ENCODE measurements at places on chromosomes 3 and 15. TPM values are rescaled to one million over a fixed set of nuclear protein-coding genes. Genes with fewer than 3 reads are reported as not detected.

GOLGA6L4 gene
- 5.2 TPM for total RNA-seq

PLA2G4D gene
- not detected for total RNA-seq

RASL12 gene
- total RNA-seq = 75.7 TPM

SERPINI2 gene
- 4.9 TPM for total RNA-seq

CHL1 gene
- 11.3 TPM for total RNA-seq

GANC gene
- 105 TPM for total RNA-seq

CACNA1D gene
- total RNA-seq = 96.8 TPM

VEPH1 gene
- 237 TPM for total RNA-seq

REC114 gene
- total RNA-seq = not detected

DUOX2 gene
- 2.0 TPM for total RNA-seq

DNA sequence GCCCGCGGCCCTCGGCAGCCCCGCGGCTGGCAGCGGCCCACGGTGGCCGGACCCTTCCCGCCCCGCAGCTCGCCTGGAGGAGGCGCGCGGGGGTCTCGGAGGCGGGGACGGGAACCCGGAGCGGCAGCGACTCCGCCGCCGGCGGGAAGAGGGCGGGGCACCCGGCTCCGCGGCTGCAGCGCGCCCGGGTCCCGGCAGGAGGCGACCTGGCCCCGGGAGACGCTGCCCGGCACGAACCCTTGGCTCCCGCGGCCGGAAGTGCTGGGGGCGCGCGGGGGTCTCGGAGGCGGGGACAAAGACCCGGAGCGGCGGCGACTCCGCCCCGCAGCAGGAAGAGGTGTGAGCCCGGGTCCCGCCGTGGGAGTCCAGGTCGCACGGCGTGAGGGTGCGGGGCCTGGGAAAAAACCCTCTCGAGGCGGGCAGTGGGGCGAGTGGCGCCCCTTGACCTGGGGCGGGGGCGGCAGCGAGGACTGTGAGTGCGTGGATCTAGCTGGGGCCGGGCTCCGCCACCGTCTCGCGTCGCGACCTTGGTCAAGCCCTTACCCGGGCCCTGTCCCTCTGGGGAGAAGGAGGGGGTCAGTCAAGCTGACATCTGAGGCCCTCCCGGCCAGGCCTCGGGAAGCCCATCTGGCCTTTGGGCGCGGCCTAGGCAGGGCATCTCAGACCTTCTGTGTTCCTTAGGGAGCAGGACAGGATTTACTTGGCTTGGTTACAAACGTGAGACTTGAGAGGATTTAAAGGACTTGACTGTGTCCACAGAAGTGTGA lies at the start of gene CIB2:
Gene CIB2 (minus strand): TSS at position 151 of the 767 bp plus-strand sequence. CDS start 230 bp downstream, outside the sequence.
- peak; percentile 93 for DNase-seq

GRCh38 chr15:90232196-90232595 lies 1.5 kb downstream of the CIB1 start:
- DNase-seq = no peak

GRCh38 chr3:146339349-146339748 lies 88.4 kb upstream of the PLSCR4 start:
- peak; percentile 47 for DNase-seq

- no peak for DNase-seq
Observed at GRCh38 chr3:43692085-43692855, 1.5 kb downstream of the ABHD5 start.

- DNase-seq = no peak
Observed at GRCh38 chr3:127218454-127218922, 25.6 kb downstream of the PRR23E start.

DNA sequence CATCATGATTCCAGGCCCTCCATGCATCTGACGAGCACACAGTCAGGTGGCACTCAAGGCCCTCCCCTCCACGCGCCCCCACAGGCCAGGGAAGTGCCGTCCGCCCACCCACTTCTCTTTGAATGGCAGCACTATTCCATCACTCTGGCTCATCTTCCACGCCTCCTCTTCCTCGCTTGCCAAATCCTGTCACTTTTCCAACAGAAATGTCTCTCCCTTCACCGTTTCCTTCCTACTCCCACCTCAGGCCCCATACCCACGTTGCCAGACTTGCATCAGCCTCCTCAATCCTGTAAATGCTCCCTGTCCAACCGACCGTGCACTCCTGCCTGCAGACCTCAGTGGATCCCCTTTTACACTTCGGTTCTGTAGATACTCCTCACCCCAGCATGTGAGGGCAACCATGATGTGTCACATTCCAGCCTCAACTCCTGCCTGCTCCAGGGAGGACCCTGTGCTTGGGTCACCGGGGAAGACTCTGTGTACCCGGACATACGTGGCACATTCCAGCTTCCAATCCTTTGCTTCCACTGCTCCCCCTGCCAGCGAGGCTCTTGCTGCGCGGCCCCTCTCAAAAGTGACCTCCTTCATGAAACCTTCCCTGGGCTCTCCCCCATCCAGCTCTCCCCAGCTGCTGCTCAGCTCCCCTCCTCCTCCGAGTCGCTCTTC lies 29.6 kb downstream of the ADCY5 start:
- DNase-seq = no peak

- DNase-seq = no peak
Observed at GRCh38 chr3:30858894-30859389, 35.5 kb downstream of the GADL1 start.

DNA sequence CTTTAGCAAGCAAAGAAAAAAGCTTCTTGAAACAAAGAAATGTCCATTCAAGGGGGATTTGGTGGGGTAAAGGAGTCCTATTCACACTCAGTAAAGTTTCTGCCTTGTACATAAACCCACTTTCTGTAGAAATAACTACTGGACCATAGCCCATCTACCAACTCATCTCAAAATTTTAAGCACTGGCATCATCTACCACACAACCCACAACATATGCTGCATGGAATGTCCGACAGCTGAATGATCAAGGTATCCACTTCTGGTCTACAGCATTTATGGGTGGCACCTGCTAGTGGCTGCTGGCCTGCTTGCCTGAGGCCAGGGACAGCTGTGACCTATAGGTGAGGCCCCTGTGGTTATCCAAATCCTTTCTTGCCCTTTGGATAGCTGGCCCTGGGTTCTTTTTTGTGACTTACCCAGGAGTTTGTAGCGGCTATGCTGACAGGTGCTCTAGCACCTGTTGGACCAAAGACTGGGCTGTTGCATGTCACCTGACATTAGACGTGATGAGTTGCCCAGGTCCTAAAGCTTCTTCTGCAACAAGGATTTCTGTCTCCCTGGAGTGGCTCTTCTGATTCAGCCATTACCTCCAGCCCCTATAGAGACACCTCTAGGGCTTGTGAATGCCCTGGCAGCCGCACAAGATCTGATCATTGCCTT lies 19.2 kb upstream of the MEF2A start:
- DNase-seq = no peak

DNA sequence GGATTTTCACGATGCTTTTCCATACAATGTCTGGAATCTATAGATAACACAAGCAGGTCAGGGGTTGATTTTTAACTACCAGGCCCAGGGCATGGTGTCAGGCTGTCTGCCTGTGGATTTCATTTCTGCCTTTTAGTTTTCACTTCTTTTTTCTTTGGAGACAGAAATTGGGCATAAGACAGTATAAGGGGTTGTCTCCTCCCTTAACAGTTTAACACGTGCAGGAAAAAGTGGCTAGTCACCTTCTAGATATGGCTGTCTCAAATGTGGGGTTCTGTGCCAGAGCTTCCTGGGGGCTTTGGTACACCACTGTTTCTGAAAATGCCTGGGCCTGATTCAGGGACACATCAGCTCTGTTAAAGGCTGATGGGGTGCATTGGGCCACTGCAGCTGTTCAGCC lies 7.4 kb upstream of the ZNF589 start:
- no peak for DNase-seq

- no peak for DNase-seq
Observed at GRCh38 chr3:18446149-18446825, 21.1 kb upstream of the SATB1 start.

- DNase-seq = no peak
Observed at GRCh38 chr3:180828723-180829408, 83.6 kb upstream of the FXR1 start.

DNA sequence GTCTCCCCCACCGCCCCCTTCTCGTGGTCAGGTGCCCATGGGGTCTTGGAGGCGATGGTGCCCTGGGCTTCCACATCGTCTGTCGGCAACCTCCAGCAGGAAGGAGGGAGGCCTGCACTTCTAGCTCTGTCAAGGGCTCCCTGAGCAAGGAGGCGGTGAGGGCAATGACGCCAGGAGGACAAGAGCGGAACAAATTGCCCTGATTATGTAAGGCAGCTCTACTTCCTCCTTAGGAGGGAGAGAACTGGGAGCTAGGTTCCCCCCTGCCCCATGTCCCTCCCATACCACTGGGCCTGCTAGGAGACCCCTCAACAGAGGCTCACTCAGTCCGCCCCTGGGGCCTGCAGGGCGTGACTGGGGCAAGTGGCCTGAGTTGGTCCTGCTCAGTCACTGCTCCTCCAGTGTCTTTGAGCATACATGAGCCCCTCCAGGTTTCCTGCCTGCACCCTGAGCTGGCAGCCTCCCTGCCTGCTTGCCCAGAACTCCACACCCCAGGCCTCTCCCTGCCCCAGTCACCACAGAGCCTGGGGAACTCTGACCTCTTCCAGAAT lies 56.1 kb downstream of the CACNA2D2 start:
- DNase-seq = no peak

DNA sequence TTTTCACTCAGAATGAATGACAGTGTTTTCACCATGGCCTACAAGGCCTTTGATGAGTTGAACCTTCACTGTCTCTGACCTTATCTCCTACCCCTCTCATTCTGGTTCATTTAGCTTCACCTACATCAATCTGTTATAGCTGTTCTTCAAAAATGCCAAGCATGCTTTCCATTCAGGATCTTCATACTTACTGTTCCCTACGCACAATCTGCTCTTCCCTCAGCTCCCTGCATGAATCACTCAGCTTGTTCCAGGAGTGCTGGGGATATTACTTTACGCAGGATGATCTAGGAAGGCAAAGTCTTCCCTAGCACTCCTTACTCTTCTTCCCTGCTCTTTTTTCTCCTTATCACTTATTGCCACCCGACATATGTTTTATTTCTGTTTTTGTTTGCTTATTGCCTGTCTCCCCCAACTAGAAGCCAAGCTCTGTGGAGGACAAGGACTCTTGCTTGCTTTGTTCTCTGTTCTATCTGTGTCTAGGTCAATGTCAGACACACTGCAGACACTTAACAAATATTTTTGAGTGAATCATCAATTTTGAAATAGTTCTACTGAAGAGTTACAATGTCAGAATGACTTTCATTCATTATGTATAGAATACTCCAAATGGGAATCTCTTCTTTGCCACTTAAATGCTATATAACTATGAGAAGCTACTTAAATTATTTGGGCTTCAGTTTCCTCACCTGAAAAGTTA lies 238.3 kb upstream of the FEZF2 start:
- no peak for DNase-seq

DNA sequence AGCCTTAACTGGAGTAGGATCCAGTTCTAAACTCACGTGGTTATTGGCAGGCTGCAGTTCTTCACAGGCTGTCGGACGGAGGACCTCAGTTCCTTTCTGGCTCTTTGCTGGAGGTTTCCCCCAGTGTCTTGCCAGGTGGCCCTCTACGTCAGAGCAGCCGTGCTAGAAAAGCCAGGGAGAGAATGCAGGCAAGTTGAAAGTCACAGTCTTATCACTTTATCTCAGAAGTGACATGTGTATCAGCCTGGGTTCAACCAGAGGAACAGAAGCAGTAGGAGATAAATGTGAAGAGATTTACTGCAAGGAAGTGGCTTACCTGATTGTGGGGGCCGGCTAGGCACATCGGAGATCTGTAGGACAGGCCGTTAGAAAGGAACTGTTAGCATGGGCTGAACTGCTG lies 125.3 kb upstream of the BNIP2 start:
- DNase-seq = no peak

DNA sequence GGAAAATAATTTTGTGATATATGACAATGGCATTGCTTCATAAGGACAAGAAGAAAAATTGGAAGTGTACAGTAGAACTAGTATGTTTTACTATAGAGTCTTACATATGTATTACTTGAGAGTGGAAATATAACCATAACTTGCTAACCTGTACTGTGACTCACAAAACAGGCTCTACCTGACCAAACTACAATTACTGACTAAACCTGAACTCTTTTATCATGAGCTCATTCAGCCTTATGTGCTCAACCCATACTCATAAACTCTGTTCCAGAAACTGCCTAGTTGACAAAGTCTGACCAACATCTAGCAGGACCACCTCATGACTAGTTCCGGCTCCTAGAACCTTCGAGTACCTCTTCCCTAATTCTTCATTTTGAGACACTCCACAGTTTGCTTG lies 6.3 kb downstream of the CDIN1 start:
- DNase-seq = no peak

- DNase-seq = no peak
Observed at GRCh38 chr3:98513091-98513511, 9.6 kb downstream of the CLDND1 start.

DNA sequence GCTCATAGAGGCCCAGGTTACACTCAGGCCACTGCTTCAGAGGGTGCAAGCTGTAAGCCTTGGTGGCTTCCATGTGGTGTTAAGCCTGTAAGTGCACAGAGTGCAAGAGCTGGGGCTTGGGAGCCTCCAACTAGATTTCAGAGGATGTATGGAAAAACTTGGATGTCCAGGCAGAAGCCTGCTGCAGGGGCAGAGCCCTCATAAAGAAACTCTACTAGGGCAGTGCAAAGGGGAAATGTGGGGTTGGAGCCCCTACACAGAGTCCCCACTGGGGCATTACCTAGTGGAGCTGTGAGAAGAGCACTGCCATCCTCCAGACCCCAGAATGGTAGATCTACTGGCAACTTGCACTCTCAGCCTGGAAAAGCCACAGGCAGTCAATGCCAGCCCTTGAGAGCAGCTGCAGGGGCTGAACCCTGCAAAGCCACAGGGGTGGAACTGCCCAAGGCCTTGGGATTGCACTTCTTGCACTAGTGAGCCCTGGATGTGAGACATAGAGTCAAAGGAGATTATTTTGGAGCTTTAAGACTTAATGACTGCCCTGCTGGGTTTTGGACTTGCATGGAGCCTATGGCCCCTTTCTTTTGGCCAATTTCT lies 14.0 kb downstream of the MITF start:
- DNase-seq = no peak

DNA sequence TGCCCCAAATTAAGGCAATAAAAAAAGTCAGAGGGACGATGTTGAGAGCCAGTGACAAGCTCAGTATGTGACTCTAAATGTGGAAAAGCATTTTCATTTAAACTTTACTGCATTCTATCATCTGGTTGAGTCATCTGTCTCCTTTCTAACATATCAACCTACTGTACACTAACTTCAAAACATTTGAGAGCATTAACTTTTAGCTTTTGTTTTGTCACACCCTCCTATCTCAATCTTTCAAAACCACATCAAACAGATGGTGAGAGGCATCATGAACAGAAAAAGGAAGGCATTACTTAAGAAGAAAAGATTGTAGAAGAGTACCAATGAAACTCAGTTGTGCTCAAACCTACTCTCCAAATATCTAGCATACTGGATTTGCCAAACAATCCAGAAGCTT lies 4.8 kb downstream of the LRRC58 start:
- no peak for DNase-seq

Measured in lung (tissue), 17 donors.